ENCODE measurements at places on chromosomes 13 and 19. TPM values are rescaled to one million over a fixed set of nuclear protein-coding genes. Genes with fewer than 3 reads are reported as not detected.

Gene RETN
- not detected for total RNA-seq

GRCh38 chr19:8028951-8029491 lies 23.5 kb upstream of the CCL25 start:
- H3K27me3 ChIP-seq = peaks cover 7% of the 10 kb centered on the region
- no peaks in the 10 kb centered on the region for H3K36me3 ChIP-seq
- no peak for DNase-seq
- H3K4me1 ChIP-seq = no peaks in the 10 kb centered on the region
- H3K27ac ChIP-seq = no peak overlapping the region

GRCh38 chr13:103878891-103879605 lies 812.8 kb upstream of the SLC10A2 start:
- DNase-seq = no peak
- peaks cover 3% of the 10 kb centered on the region for H3K27me3 ChIP-seq
- H3K27ac ChIP-seq = no peak overlapping the region
- H3K36me3 ChIP-seq = no peaks in the 10 kb centered on the region

- H3K4me3 ChIP-seq = no peak overlapping the region
- no peaks in the 10 kb centered on the region for H3K36me3 ChIP-seq
- H3K27ac ChIP-seq = no peak overlapping the region
- no peak for DNase-seq
Measured at GRCh38 chr13:46947425-46948191, 50.8 kb upstream of the HTR2A start.

DNA sequence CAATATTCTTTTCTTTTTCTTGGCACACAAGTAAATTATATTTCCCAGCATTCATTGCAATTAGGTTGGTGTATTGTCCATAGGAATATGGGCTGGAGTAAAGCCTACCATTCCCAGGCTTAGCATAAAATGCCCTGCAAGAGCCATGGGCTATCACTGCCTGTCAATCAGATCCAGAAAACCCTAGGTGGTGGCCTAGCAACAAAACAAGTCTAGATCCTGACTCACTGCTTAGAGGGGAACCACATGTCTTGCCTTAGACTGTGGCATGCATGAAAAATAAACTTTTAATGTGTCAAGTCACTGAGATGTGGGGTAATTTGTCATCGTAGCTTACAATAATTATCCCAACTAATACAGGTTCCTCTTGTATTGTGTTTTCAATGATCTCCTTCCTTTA lies 16.2 kb downstream of the SOX21 start:
- H3K27me3 ChIP-seq = peaks cover 75% of the 10 kb centered on the region
- no peak for DNase-seq
- H3K4me3 ChIP-seq = no peak overlapping the region
- no peak overlapping the region for H3K27ac ChIP-seq
- H3K4me1 ChIP-seq = no peaks in the 10 kb centered on the region
